Left cardiac atrium (tissue), 4 donors: ENCODE measurements at places on chromosomes 4 and X. TPM values are rescaled to one million over a fixed set of nuclear protein-coding genes. Genes with fewer than 3 reads are reported as not detected.

Gene SLC25A14
- total RNA-seq = 5.5 TPM

Gene ZBTB33
- 7.7 TPM for total RNA-seq

Gene PARM1
- total RNA-seq = 91.8 TPM

Gene PAGE4
- not detected for total RNA-seq

Gene IL13RA1
- total RNA-seq = 27.5 TPM

Gene RASL11B
- total RNA-seq = 3.7 TPM

Gene ETDA
- total RNA-seq = not detected

Gene GABRQ
- not detected for total RNA-seq

Gene C4orf17
- total RNA-seq = not detected

Gene CDKL2
- total RNA-seq = 0.62 TPM

Gene TBC1D1
- total RNA-seq = 130 TPM

Gene SATL1
- total RNA-seq = 0.10 TPM
